Uterine smooth muscle cell (primary cell): ENCODE measurements at places on chromosomes 2 and 18. TPM values are rescaled to one million over a fixed set of nuclear protein-coding genes. Genes with fewer than 3 reads are reported as not detected.

IL37 gene
- 0.22 TPM in 1 of 2 replicates, not detected in the other for total RNA-seq

GPR39 gene
- 3.1 and 7.6 TPM in 2 replicates for total RNA-seq

RPRM gene
- under 0.01 and 0.22 TPM in 2 replicates for total RNA-seq

TXNL4A gene
- 50.9 and 65.9 TPM in 2 replicates for total RNA-seq

MCFD2 gene
- 254 and 260 TPM in 2 replicates for total RNA-seq

ADRA2B gene
- total RNA-seq, result under 0.01 TPM in 1 of 2 replicates, not detected in the other
